ENCODE measurements at places on chromosomes 3 and 15. TPM values are rescaled to one million over a fixed set of nuclear protein-coding genes. Genes with fewer than 3 reads are reported as not detected.

DNA sequence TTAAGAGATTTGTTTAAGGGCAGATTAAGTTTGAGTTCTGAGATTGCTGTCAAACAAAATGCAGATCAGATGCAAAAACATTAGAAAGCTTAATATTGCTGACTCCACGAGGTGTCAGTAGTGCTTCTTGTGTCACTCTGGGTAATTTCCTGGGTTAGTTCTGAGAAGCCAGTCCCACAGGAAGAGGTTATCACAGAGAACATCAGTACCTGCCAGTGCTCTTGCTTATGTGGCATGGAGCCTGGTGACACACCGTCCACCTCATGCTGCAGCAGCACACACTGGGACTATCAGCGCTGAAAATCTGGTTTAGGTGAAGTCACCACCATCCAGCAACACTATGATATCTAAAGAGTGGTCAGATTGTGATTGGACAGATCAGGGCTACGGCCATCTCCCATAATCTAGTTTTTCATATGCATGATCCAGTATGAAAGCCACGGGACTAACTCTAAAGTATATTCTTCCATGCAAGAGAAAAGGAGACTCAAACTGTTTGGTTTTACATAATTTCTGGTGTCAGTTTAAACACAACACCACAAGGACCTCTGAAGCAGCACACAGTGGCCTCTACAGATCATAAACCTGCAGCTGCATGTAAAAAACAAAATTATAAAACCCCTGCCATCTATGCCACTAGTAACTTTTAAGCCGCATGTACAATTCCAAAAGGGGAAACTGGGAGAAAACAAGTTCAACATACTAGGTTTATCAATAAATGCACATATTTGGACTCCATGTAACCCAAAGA lies 36.1 kb upstream of the MYO5C start:
- H3K4me3 ChIP-seq = no peak overlapping the region
- no peak overlapping the region for H3K27ac ChIP-seq
- no peaks in the 10 kb centered on the region for H3K36me3 ChIP-seq
- H3K4me1 ChIP-seq = no peaks in the 10 kb centered on the region
- H3K27me3 ChIP-seq = no peaks in the 10 kb centered on the region
- no peak for DNase-seq

GRCh38 chr3:72768006-72768441 lies 80.2 kb downstream of the SHQ1 start:
- DNase-seq = no peak
- no peaks in the 10 kb centered on the region for H3K27me3 ChIP-seq
- no peaks in the 10 kb centered on the region for H3K4me1 ChIP-seq
- no peaks in the 10 kb centered on the region for H3K36me3 ChIP-seq
- no peak overlapping the region for H3K4me3 ChIP-seq

DNA sequence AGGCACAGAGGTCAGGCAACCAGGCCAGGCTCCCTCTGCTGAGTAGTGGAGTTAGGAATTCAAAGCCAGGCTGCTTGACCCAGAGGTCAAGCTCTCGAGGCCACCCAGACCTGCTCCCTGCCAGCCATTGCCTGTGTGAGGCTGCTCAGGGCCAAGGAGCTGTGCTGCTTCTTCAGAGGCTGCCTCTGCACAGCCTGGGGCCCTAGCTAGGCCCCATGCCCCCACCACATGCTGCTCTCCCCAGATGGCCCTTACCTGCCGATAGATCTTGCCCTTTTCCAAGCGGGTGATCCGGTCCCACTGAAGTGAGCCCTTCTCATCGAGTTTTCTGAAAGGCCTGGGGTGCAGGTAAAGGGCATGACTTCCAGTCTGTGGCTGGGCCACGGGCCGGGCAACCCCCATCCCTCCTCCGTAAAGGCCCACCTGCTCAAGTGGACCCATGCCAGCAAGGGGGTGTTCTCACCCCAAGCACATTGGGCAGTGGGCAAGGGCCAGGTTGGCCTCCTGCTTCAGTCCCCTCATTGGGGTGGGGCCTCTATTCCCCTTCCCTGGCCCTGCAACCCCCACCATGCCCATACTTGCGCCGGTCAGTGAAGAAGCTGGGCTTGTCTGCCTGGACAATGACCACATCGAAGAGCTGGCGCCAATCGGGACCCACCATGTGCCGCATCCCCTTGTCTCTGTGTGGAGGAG lies 6.5 kb downstream of the NT5DC2 start:
- no peaks in the 10 kb centered on the region for H3K4me1 ChIP-seq
- no peak overlapping the region for H3K27ac ChIP-seq
- no peaks in the 10 kb centered on the region for H3K27me3 ChIP-seq
- no peaks in the 10 kb centered on the region for H3K36me3 ChIP-seq

GRCh38 chr3:85977615-85978338 lies 1013.2 kb downstream of the VGLL3 start:
- no peaks in the 10 kb centered on the region for H3K27me3 ChIP-seq
- H3K4me3 ChIP-seq = no peak overlapping the region
- no peak overlapping the region for H3K27ac ChIP-seq
- no peak for DNase-seq

DNA sequence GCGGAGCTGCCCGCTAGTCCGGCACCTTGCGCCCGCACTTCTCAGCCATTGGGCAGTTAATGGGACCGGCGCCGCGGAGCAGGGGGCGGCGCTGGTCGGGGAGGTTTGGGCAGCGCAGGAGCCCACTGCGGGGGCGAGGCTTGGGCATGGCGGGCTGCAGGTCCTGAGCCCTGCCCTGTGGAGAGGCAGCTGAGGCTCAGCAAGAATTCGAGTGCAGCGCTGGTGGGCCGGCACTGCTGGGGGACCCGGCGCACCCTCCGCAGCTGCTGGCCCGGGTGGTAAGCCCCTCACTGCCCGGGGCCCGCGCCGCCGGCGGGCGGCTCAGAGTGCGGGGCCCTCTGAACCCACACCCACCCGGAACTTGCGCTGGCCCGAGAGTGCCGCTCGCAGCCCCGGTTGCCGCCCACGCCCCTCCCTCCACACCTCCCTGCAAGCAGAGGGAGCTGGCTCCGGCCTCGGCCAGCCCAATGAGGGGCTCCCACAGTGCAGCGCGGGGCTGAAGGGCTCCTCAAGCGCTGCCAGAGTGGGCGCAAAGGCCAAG lies 835.0 kb downstream of the TBL1XR1 start:
- no peaks in the 10 kb centered on the region for H3K36me3 ChIP-seq
- DNase-seq = no peak

DNA sequence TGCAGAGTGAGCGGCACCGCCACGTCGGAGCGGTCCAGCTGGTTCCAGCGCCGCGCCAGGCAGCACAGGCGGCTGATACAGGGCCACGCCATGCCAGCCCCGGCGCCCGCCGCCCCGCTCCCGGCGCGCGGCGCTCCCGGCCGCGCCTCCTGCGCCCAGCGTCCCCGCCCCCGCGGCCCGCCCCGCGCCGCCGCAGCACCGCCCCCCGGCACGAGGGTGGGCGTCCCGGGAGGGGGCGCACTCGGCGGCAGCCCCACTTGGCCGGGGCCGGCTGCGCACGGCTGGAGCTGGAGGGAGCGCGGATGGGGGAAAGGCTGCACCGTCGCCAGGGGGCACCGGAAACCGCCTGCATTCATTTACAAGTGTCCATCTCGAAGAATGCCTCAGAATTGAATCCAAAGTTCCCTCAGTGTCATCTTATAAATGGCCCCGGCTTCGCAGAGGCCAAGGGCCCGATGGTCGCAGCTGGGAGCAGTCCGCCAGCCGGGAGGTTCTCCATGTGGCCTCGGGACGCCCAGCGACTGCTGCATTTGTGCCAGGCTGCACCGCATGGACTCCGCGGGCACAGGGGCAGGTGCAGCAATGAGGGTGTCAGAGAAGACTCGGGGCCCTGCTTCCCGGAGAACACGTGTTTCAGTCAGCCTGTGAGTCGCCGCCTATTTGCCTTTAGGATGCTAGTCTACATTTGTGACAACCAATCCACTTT lies at the start of gene MAP6D1:
Gene MAP6D1, minus strand, starts transcription at position 122 of the 706 bp plus-strand sequence. Its CDS starts 30 bp downstream, at position 92.
- H3K4me1 ChIP-seq = no peaks in the 10 kb centered on the region
- no peaks in the 10 kb centered on the region for H3K36me3 ChIP-seq
- DNase-seq = peak; percentile 43
- H3K27me3 ChIP-seq = no peaks in the 10 kb centered on the region
- peak within 1 kb of the TSS; percentile 77 for H3K4me3 ChIP-seq
- no peak within 1 kb of the TSS for H3K27ac ChIP-seq

- H3K4me3 ChIP-seq = no peak overlapping the region
- no peak for DNase-seq
- H3K27ac ChIP-seq = no peak overlapping the region
Measured at GRCh38 chr3:41330465-41330864, 131.2 kb downstream of the CTNNB1 start.

GRCh38 chr3:124492824-124493223 lies 237.4 kb upstream of the UMPS start:
- H3K36me3 ChIP-seq = no peaks in the 10 kb centered on the region
- no peak overlapping the region for H3K27ac ChIP-seq
- no peak overlapping the region for H3K4me3 ChIP-seq
- peak; percentile 78 for DNase-seq
- H3K4me1 ChIP-seq = no peaks in the 10 kb centered on the region
- no peaks in the 10 kb centered on the region for H3K27me3 ChIP-seq

DNA sequence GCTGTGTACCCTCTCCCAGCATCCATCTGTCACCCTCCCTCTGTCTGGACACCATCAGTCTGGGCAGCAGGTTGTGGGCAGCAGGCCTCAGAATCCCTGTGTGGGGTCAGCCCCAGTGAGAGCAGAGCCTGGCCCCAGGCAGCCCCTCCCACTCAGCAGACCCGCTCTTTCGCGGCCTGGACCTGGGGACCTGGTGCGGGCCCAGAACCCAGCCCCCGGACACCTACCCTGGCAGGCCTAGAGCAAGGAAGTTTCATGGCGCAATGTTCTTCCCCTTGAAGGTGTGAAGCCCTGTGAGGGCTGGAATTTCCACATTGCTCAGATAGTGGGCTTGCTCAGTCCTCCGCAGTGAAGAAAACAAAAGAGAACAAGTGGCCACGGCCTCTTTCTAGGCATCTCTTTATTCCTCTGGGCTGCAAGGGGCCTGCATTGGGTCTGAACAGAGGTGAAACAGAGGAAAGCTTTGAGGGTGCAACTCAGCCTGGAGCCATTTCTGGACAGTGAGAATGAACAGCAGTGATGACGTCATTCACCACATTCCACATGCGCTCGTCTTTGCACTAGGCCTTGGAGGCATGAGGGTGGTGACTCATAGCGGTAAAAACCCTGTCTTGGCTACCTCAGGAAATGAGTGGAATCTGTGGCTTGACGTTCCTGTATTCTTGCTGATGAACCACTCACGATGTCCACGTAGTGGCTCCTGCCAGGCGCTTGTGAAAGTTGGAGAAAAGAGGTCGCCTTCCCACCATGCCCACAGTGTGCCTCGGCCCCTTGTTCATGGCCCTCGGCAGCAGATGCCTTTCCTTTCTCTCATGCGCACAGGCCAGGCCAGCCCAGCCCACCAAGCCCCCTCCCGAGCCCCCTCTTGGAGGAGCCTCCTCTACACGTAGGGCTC lies 66.1 kb downstream of the SLC30A4 start:
- no peak overlapping the region for H3K4me3 ChIP-seq
- H3K4me1 ChIP-seq = peaks cover 15% of the 10 kb centered on the region
- H3K36me3 ChIP-seq = no peaks in the 10 kb centered on the region
- H3K27ac ChIP-seq = peak overlapping the region; percentile 58

- H3K4me1 ChIP-seq = no peaks in the 10 kb centered on the region
- H3K36me3 ChIP-seq = no peaks in the 10 kb centered on the region
- H3K4me3 ChIP-seq = no peak overlapping the region
- no peak overlapping the region for H3K27ac ChIP-seq
Measured at GRCh38 chr3:98884675-98885371, 16.7 kb downstream of the DCBLD2 start.

DNA sequence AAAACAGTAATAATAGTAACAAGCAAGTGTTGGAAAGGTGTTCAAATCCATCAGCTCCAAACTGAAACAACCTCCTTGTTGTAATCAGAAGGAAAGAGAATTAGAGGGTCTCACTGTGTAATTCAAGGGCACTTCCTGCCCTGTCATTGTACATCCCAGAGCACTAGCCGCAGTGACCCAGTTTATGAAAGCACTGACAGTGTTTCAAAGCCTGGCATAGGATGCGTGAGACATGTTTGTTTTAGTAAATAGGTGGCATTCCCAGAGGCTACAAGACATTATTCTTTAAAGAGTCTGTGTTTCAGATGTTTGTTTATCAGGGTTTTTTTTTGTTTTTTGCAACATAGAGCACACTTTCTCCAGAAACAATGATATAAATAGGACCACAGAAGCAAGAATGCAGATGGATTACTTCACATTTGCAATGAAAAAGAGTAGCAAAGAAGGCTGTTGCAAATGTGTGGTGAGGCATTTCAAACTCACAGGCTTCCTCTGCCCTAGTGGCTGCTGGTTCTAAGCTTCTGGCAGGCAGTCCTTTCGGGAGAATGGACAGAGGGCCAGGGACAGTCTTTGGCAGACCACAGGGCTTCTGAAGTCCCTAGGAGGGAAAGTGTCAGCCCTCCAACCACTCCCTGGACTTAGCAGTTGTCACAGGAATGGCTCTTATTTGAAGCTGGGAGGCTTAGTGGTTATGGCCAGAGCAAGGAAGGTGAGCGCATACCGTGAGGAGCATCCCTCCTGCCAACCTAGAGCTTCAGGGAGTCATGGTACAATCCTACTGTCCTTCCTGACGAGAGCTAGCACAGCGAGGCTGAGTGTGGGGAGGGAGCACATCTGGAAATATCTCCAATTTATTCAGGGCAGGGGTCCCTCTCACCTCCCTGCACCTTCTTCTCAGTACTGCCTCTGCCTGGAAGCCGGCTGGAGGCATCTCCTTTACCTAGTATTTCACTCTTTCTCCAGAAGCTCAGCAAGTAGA lies 31.4 kb upstream of the TIPARP start:
- no peak overlapping the region for H3K4me3 ChIP-seq
- H3K27ac ChIP-seq = no peak overlapping the region
- DNase-seq = no peak
- no peaks in the 10 kb centered on the region for H3K36me3 ChIP-seq
- no peaks in the 10 kb centered on the region for H3K27me3 ChIP-seq
- H3K4me1 ChIP-seq = no peaks in the 10 kb centered on the region

GRCh38 chr3:184944241-184944640 lies 132.3 kb downstream of the VPS8 start:
- no peak for DNase-seq
- no peaks in the 10 kb centered on the region for H3K4me1 ChIP-seq
- no peak overlapping the region for H3K27ac ChIP-seq
- H3K36me3 ChIP-seq = no peaks in the 10 kb centered on the region
- H3K27me3 ChIP-seq = no peaks in the 10 kb centered on the region

DNA sequence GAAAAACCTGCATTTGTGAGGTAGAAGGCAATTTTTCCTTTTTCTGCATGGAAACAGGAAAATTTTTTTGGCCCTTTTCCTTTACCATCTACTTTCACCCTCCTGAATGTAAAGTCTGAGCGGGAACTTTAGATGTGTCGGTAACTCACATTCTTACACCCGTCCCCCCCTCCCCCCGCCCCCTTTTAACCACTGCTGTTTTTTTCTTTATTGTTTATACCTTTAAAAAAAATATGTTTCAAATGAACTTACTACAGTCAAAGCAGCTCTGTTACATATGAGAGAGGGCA lies 487 bp upstream of the HES1 start:
- no peaks in the 10 kb centered on the region for H3K36me3 ChIP-seq
- H3K27ac ChIP-seq = peak overlapping the region; percentile 89
- H3K4me3 ChIP-seq = peak overlapping the region; percentile 54
- peaks cover 3% of the 10 kb centered on the region for H3K4me1 ChIP-seq
- DNase-seq = no peak

- no peaks in the 10 kb centered on the region for H3K27me3 ChIP-seq
- H3K27ac ChIP-seq = no peak overlapping the region
- DNase-seq = no peak
- H3K4me1 ChIP-seq = no peaks in the 10 kb centered on the region
Measured at GRCh38 chr3:152113413-152113812, 155.3 kb upstream of the MBNL1 start.

The RFX7 gene
- 15.4 TPM for total RNA-seq

The TRPM1 gene
- total RNA-seq = not detected

The STARD9 gene
- total RNA-seq = 5.2 TPM

The TNFSF10 gene
- total RNA-seq = 57.2 TPM

The GLDN gene
- total RNA-seq = 8.6 TPM

The CAMKV gene
- 0.21 TPM for total RNA-seq

The TICRR gene
- total RNA-seq = 2.9 TPM

The SENP5 gene
- 22.0 TPM for total RNA-seq

The EEF1AKMT4 gene
- total RNA-seq = 11.7 TPM

Data from colonic mucosa (tissue), 4 donors.